ENCODE measurements at places on chromosomes 13 and 19. TPM values are rescaled to one million over a fixed set of nuclear protein-coding genes. Genes with fewer than 3 reads are reported as not detected.

The TEX101 gene
- total RNA-seq: not detected

The CCL25 gene
- total RNA-seq: not detected

The KLF5 gene
- total RNA-seq: 5.8 TPM

The TSKS gene
- not detected for total RNA-seq

The KCNN4 gene
- not detected for total RNA-seq

The TRIM28 gene
- 476 TPM for total RNA-seq

The DENND1C gene
- not detected for total RNA-seq

The CLIP3 gene
- total RNA-seq: 14.1 TPM

The ZNF554 gene
- 3.8 TPM for total RNA-seq

The HNRNPM gene
- 96.7 TPM for total RNA-seq

The LENG1 gene
- 7.8 TPM for total RNA-seq

The CDX2 gene
- total RNA-seq: not detected

The TINCR gene
- total RNA-seq: not detected

The SLC6A16 gene
- not detected for total RNA-seq

The URAD gene
- not detected for total RNA-seq

The ZNF790 gene
- 1.8 TPM for total RNA-seq

The ANKRD24 gene
- total RNA-seq: not detected

The PRR19 gene
- 0.88 TPM for total RNA-seq

The IGFLR1 gene
- total RNA-seq: 6.9 TPM

The DOHH gene
- total RNA-seq: 24.7 TPM
